ENCODE measurements at places on chromosomes 5 and 9.

- DNase-seq = no peak
Observed at GRCh38 chr9:101093620-101094019, 65.1 kb downstream of the PLPPR1 start.

- DNase-seq = no peak
Observed at GRCh38 chr5:7186818-7187217, 209.1 kb upstream of the ADCY2 start.

GRCh38 chr5:167785901-167786300, 505.5 kb upstream of the WWC1 start:
- DNase-seq = no peak

- DNase-seq = no peak
Observed at GRCh38 chr9:125881042-125881441, 133.9 kb downstream of the PBX3 start.

GRCh38 chr5:79436821-79437220, 77.1 kb downstream of the HOMER1 start:
- DNase-seq = no peak

GRCh38 chr5:174293006-174293405, 247.5 kb downstream of the NSG2 start:
- no peak for DNase-seq

DNA sequence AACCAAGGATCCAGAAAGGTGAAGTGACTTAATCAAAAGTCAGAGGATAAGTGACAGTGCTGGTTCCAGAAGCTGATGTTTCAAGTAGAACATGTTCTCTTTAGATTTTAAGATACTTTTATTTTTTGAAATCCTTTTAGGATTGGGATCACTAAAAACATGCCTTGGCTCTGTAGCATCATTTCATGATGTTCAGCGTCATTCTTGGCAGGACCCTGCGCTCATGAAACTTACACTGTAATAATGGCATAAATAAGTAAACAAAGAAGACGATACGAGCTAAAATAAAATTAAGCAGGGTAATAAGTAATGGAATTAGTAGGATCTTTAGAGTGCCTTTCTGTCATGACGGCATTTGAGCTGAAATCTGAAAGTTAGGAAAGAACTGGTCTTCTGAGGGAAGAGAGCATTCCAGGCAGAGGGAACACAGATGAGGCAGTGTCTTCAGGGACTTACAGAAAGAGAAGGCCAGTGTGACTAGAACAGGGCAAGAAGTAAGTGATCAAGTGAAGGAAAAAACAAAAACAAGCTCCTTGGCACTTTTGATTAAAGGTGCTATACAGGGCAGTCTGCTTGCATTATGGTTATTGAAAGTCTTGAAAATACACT, 19.9 kb downstream of the CTNNA1 start:
- no peak for DNase-seq

DNA sequence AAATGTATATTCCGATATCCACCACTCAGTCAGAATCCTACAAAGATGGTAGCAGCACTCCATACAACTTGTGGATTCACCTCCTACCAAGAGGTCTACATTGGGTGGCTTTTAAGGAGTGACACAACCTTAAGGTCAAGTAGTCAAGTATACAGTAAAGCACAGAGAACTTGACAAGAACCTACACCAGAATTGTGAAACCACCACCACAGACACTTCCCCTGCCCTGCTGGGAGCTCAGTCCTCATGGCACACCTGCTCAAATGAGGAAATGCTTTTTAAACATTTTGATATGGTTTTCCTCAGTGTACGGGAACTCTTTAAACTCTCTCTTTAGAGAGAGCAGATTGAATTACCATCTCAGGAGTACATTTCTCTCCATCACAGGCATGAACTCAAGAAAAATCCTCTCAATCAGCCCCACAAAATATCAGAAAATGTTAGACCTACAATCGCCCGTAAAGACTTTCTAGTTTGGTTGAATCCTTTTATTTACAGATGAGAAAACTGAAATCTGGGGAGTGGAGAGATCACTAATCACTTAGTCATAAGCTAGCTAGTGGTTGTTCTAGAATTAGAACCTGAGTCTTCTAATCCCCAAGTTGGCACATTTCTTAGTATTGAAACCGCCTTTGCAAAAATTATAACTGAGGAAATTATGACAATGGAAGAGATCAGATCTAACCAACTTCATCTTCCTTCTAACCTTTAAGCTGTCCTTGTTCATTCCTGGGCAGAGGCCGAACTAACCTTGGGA, 38.5 kb upstream of the NR4A3 start:
- no peak for DNase-seq

GRCh38 chr5:138514021-138514420, 29.0 kb downstream of the ETF1 start:
- no peak for DNase-seq

DNA sequence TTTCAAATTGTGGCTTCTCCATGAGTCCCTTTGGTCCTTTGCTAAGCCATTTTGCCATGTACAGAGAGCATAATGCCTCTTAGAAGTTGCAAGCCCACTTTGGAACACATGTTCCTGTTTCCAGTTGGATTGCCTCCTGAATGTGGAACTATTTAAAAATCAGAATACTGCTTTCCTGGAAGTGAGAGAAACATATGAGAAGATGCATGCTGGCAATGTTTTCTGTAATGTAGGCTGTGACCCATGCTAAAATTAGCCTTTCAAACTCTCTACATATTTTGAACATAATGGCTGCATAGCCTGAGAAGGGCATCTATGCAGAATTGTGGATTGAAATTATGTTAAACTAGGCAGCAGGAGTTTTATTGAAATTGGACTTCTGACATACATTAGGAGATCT, 175.5 kb upstream of the PAPPA start:
- no peak for DNase-seq

GRCh38 chr5:36953043-36953442, 76.5 kb downstream of the NIPBL start:
- no peak for DNase-seq

- no peak for DNase-seq
Observed at GRCh38 chr9:115116421-115117284, 1.3 kb downstream of the TNC start.

DNA sequence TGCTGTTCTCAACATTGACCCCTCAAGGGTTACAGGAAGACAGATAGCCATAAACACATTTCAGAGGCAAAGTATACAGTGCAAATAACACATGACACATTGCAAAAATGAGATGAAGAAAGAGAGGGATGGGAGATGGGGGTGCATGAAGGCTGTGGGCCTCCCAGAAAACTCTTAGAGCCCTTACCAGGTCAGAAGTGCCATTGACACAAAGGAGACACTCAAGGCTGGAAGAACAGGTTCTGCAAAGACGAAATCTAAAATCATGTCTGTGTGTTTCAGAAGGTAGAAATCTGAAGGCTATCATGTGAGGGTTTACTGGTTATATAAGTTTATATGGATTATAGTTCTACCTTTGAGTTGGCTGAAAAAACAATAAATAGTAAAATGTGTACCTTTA, 318.8 kb downstream of the BNC2 start:
- no peak for DNase-seq

DNA sequence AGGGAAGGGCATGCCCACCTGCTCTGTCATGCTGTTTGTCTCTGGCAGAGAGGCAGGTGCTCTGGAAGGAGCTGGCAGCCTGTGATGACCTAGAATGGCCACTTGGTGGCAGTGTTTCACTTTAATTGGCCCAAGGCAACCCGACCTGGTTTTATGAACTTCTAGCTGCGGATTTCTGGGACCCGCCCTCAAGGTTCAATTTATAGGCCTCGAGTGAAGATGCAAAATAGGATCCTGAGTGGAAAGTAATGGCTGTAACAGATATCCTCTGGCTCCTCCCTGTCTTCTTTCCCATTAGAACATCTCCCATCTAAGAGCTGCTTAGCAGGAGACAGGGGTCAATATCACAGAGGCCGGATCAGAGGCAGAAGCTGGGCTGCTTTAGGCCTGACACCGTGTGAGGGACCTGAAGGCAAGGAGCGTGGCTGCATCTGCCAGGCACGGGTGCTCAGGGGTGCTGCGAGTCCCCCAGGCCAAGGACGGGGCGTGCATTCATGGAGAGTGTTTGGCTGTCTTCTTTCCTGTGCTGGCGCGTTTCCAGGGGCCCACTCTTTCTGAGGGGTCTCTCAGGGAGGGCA, 56.7 kb upstream of the SLC28A3 start:
- DNase-seq = peak; percentile 74

GRCh38 chr5:148820461-148821395, 5.7 kb upstream of the ADRB2 start:
- no peak for DNase-seq

GRCh38 chr9:116278326-116278725, 124.7 kb downstream of the PAPPA start:
- no peak for DNase-seq

DNA sequence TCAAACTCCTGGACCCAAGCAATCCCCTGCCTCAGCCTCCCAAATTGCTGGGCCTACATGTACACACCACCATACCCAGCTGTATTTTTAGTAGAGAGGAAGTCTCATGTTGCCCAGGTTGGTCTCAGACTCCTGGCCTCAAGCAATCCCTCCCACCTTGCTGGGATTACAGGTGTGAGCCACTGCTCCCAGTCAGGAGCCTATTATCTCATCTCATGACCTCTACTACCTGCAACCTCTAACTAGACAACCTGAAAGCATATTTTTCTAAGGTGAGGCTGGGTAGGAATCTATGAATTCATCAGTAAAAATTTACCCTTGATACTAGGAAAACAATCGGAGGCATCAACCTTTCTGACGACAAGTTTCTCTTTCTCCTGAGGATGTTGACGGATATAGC, 10.0 kb downstream of the FAM13B start:
- no peak for DNase-seq

DNA sequence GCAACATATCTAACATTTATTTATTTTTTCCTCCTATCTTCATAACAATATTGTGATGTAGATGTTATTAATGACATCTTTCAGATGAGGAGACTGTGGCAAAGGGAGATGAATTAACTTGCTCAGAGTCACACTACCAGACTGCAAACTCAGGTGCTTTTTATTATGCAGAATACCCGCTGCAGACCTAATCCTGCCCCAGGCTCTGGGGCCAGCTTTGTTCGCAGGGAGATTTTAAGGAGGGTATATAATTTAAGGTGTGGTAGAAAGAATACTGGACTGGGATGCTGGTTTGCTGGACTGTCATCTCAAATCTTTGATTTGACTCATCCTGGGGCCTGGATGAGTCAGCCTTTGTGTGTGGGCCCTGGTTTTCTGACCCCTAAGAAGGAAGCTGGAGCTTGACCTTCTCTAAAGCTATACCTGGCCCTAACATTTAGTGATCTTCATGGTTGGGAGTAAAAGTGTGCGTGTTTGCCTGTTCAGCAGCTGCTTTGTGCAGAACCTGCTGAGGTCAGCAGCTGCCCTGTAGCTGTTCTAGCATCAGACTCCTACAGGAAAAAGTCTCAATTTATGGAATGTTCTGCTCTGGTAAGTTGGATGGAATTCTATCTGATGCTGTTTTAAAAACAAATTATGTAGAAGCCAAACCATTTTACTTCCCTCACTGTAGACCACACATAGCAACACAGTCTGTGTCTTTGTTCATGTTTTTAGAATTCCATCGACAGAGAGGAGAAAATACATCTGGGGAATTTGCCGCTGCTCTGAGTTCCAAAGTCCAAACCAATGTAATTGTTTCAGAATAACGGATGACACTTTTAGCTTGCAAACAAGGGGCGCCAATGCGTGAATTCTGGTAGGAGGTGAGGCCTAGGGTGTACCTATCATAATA, 4.5 kb downstream of the SLC36A1 start:
- DNase-seq = peak; percentile 51

DNA sequence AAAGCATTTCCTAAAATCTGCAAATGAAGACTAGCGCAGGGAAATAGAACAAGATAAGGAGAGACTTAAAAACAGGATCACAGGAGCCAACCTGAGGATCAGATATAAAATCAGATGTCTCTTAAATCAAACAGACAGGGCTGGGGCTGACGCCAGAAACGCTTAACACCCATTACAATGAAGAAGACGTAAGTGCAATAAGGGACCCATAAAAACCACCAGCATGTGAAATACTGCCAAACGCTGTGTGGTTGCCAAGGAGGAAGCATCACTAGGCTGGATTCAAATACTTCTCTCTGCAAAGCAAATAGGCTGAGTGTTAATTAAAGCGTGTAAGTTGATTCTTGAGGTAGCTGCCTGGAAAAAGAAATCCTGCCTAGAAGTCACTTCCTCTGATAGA, 74.4 kb upstream of the ATP10B start:
- DNase-seq = no peak

DNA sequence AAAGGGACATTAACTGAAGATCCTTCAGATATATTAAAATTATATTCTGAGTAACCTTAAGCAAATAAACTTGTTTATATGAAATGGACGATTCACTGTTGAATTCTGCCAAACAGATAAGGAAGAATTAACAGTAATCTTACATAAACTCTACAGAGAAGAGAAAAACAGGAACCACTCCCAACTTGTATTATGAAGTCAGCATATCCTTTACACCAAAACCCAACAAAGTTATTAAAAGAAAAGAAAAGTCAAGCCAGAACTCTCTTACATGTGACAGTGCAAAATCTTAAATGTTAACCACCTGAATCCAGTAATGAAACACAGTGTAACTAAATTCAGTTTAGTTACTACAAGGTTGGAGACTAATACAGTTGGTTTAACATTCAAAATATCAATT, 185.8 kb downstream of the DEPDC1B start:
- no peak for DNase-seq

DNA sequence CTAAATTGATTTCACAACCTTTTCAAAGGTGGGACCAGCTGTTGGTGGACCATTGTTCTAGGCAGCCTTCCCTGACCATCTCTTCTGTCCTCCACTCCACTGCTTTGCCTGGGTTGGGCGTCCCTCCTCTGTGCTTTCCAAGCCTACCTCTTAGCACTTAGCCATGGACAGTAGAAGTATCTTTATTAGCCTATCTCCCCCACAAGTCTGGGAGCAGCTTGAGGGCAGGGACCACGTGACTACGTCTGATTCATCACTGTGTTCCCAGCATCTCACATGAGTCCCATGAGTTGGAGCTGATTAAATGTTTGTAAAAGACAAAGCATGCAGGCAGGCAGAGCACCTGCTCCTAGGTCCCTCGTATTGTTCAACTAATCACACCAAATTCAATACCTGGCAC, 20.9 kb downstream of the MORN5 start:
- no peak for DNase-seq

GRCh38 chr9:112487008-112487798, 576 bp downstream of the KIAA1958 start:
- DNase-seq = peak; percentile 43

GRCh38 chr9:1659363-1659690, 355.8 kb upstream of the SMARCA2 start:
- no peak for DNase-seq

GRCh38 chr9:129102791-129103594, 7.6 kb downstream of the CRAT start:
- DNase-seq = no peak

DNA sequence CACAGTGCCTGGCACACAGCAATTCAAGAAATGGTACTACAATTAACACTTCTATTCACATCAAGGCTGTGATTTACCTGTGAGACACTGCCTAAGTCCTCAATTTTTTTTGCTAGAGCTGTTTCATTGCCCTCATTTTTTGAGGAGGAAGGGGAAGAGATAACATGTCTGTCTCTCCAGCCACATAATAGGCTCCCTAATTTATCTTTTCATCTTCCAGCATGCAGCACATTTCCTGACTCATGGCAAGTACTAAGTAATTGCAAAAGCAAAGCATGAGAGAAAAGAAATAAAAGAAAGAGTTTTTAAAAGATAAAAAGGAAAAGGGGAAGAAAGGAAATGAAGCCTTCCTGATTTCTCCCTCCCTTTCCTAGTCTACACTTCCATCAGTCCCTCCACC, 26.9 kb upstream of the RNF38 start:
- no peak for DNase-seq
